ENCODE measurements at places on chromosomes 12 and 14.

GRCh38 chr14:75821831-75822521 lies 159.8 kb downstream of the TGFB3 start:
- DNase-seq = no peak

DNA sequence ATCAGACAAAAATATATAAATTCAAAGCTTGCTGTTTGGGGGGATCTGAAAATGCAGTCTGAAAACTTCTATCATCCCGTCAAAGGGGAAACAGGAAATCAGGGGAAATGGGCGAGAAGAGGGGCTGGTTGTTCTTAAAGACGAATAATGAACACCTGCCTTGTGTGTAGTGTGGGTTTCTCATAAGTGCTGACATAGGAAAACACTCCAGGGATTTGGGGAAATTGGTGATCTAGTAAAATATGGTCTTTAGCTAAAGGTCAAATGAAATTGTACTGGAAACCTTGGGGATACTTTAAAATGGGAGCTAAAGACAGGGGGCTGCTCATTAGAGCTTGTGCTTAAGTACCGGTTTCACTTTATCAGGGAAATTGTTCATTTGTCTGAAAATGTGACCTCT lies 39.6 kb upstream of the PIK3C2G start:
- DNase-seq = no peak

DNA sequence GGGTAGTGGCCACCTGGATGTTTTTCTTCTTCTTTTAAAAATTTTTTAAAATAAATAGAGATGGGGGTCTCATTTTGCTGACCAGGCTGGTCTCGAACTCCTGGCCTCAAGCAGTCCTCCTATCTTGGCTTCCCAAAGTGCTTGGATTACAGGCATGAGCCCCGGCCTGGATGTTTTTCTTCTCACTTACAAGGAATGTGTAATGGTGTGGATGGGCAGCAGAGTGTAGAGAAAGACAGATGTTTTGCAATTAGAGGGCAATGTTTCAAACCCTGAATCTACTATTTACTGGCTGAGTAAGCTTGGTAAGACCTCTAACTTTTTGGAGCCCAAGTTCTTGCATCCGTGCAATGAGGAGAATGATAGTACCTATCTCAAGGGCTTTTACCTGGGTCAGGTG lies 48.1 kb downstream of the ADCK1 start:
- no peak for DNase-seq

DNA sequence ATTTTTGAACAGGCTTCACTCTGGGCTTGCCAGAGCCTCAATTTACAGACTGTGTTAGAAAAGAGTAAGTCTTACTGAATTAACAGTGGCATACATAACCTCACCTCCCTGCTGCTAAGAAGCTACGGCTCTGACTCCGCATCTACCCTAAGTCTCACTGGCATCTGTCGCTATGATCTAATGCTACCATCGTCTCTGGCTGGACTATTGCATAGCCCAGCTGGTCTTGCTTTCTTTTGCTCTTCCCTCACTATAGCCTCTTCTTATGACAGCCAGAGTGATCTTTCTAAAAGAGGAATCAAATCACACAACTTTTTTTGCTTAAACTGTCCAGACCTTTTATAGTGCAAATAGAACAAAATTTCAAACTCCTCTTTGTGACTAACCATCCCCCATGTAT lies 81.1 kb downstream of the SLC24A4 start:
- DNase-seq = no peak

DNA sequence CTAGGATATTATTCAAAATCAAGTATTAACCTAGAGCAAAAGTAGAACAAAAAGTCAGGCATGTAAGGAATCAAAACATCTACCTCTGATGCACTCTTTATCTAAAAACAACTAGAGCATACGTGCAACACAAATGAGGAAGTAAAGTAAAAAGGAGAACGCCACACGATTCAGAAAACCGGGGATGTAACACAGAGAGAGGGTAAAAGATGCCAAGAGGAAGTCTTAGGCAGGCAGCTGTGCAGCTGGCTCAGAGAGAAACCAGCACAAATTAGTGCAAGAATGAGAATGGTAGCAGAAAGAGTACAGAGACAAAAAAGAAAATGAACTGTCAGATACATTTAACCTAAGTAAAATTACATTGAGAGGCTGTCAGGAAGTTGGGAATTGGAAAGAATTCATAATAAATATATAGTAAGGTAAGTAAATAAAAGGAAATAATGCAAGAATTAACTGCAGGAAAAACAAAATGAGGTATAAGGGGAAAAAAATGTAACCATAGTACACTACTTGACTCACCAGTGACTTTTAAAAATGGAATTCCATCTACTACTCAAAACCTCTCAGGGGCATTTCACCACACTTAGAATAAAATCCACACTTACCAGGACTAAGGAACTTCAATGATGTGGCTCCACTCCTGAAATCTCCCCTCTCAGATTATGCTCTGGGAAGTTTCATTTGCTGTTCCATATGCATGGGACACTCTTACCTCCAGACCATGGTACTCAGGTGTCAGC lies 17.1 kb downstream of the BCAT1 start:
- DNase-seq = no peak

DNA sequence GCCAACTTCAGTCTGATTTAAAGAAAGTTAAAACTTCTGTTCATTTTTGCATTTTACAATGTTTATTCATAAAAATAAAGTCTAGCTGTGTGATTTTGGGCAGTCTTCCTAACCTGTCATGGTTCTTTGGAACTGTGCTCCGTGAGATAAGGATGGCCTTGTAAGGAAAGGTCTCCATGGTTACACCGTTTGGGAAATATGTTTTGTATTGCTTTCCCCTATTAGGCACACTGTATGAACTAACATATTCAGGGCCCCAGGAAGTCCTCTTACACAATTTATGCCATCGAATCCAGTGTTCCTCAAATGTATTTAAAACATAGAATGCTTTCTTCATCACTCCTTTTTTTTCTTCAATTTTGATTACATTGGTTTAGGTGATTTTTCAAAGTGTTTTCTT lies 54.5 kb downstream of the APAF1 start:
- DNase-seq = no peak

DNA sequence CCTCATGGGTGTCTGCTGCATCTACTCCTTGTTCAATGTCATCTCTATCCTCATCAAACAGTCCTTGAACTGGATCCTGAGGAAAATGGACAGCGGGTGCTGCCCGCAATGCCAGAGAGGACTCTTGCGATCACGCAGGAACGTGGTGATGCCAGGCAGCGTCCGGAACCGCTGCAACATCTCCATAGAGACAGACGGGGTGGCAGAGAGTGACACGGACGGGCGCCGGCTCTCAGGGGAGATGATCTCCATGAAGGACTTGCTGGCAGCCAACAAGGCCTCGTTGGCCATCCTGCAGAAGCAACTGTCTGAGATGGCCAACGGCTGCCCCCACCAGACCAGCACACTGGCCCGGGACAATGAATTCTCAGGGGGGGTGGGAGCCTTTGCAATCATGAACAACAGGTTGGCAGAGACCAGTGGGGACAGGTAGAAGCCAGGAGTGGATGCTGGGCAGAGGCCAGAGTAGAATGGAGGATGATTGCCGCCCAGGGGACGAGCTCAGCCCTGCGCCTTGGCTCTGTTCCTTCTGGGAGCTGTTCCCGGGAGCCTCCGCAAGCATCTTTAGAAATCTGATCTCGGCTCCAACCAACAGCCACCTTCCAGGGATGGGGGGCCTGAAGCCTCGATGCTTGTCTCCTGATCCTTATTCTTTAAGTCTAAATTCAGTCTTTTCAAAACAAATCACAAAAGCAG lies 71.6 kb upstream of the PSMC1 start:
- DNase-seq = no peak

DNA sequence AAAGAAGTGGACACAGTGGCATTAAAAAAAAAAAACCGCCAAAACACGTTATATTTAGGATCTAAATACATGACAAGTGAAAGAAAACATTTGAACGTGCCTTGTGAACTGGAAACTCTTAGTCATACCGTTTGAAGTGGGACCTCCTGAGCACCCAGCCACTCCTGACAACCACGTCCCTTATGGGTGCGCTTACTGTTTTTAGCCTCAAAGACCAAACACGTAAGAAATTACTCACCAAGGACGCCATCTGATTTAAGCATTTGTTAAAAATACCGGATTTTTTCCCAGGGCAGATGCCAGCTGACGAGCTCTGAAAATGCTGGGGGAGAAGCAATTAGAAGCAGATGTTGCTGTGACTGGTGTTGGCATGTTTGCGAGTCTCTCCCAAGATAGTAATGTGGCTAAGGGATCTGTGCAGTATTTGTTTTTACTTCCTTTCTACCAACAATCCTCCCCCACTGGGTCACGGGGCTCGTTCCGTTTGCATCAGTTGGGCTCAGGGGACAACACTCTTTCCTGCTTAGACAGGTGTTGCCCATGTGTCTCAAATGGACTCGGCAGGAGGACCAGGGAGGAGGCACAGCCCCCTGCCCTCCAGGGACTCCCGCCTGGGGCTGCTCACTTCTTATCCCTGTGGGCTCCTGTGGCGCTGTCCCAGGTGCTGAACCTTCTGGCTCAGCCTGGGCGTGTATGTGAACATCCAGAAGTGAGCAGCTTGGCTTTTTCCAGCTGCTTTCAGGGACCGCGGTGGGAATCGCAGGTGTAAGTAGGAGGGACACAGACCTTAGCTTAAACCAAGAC lies 101.0 kb downstream of the BEGAIN start:
- DNase-seq = peak; percentile 36

DNA sequence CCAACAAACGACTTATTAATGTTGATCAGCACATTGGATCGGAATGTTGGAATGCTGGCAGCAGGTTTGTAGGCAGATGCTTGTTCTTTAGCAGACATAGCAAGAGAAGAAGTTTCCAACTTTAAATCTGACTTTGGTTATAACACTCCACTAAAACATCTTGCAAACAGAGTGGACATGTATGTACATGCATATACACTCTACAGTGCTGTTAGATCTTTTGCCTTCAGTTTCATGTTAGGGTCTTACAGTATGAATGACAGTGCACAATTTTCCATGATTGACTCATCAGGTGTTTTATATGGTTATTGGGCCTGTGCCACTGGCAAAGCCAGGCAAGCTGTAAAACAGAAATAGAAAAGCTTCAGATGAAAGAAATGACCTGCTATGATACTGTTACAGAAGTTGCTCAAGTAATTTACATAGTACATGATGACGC lies 14.3 kb upstream of the DHRS7 start:
- no peak for DNase-seq

GRCh38 chr12:104567832-104568486 lies 111.2 kb downstream of the CHST11 start:
- DNase-seq = no peak

- DNase-seq = no peak
Measured at GRCh38 chr12:41055875-41056577, 132.1 kb upstream of the PDZRN4 start.

DNA sequence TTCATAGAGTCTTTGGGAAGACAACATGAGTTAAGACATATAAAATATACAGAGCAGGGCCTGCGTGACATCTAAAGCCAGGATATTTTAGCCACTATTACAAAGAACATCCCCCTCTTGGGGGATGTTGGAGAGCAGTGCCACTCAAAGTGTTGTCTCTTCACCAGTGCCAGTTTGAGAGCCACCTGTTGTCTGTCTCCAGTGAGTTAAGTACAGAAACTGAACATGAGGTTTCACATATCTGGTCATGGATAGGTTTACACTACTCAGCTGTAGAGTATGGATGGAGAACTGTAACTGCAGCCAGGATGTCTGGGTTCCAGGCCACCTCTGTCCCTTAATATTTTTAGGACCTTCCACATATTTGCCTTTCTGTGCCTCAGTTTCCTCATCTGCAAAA lies 39.1 kb downstream of the RNFT2 start:
- no peak for DNase-seq

DNA sequence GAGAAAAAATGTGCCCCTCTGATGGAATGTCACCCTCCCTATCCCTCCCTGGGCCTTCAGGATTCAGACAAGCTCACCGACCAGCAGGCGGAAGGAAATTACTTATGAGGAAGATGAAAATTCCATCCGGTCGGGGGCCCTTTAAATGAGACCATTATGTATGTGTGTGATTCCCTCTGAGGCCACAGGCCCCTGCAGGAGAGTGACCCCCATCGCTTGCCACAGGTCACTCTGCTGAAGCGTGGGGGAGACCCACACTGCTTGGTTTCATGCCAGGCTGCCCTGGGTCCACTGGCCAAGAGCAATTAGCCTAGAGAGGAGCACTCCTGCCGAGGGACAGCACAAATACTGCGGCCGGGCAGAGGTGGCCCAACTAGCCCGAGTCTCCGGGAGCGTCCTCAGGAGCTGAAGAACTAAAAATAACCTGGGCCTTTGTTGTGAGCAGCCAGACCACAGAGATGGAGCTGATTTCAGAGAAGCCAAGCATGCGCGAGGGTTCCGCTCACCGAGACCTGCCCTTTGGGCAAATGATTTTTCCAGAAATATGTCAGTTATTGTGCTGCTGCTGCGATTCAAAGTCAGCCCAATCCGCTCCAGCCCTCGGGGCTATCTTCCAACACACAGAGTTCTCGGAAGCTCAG lies 276.4 kb downstream of the DPF3 start:
- no peak for DNase-seq

DNA sequence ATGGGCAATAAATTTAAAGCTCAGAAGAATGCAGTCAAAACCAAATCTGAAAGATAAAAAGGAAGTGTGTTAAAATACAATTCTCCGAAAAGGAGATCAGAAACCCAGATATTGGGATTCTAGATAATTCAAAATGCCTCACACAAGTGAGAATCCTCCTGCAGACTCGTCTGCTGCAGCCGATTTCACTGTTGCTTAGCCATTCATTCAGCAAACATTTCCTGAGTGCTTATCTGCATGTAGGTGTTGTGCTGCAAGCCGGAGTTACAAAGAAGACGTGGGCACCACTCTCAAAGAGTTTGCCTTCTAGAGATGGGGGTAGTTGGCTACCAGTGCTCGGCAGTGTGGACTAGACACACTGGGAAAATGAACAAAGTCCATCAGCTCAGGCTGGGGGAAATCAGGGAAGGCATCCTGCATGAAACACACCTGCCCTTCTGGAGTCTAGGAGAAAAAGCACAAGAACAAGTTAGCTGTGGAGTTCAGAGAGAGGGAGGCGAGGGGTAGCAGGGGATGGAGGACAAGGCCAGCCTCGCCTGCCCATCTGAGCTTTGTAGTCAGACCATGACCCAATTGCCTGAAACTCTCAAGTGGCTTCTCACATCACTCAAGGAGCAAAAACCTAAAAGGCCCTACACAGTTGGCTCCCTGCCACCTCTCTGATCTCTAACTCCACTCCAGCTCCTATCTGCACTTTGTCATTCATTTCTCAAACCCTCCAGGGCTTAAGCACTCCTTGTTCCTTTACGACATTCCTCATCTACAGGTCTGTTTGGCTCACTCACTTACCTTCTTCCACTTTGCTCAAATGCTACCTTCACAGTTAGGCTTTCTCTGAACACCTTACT lies 310.0 kb upstream of the DDHD1 start:
- no peak for DNase-seq

DNA sequence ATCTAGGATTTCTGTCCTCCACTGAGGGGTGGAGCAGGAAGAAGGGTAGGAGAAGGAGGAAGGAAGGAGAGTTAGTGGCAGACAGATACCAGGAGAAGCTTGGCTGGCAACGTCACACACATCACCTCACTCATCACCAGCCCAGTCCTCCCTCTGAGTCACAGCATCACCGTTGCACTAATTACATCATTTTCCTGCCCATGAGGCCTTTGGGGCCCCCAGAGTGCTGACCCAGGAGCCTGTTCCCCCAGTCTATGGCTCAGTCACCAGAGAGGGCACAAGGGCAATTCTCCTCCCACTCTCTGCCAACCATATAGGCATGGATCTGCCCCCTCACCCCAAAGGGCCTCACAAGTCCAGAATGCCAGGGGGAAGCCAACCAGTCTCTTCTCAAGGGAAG lies 4.6 kb downstream of the RND1 start:
- DNase-seq = no peak

GRCh38 chr12:113345318-113345717 lies 10.4 kb upstream of the SLC8B1 start:
- no peak for DNase-seq

GRCh38 chr12:128266086-128266485 lies 884 bp upstream of the TMEM132C start:
- no peak for DNase-seq

Measured in activated T-helper 1 cell treated with anti-CD3 and anti-CD28 coated beads, Interleukin-2, amount 50 U/mL, for 16 hours (primary cell).